ENCODE measurements at places on chromosomes 5 and 9. TPM values are rescaled to one million over a fixed set of nuclear protein-coding genes. Genes with fewer than 3 reads are reported as not detected.

- H3K36me3 ChIP-seq: no peaks in the 10 kb centered on the region
- H3K4me1 ChIP-seq: no peaks in the 10 kb centered on the region
Measured at GRCh38 chr9:130522233-130522808, 57.1 kb upstream of the FUBP3 start.

Gene HDAC3
- 30.3 TPM for total RNA-seq

- H3K4me1 ChIP-seq: no peaks in the 10 kb centered on the region
- DNase-seq: no peak
- H3K27me3 ChIP-seq: no peaks in the 10 kb centered on the region
- H3K27ac ChIP-seq: no peak overlapping the region
Measured at GRCh38 chr5:56871777-56872176, 37.6 kb upstream of the SETD9 start.

Gene ANKRD18B
- total RNA-seq: not detected

DNA sequence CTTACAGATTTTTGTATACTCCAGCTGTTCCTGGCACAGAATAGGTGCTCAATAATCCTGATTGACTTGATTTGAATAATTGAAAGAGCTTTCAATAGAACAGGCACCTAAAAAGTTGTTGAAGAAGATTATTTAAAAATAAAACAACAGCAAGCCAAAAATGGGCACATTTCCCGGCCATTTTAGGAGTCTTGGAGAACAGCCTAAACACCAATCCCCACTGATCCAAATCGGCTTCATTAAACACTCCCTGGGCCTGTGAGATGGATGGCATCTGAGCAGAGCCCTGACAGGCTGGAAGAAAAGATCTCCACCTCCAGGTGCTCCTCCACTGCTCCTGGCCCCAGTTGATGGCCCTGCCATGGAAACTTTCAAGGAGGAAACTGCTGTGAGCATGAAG is 213.3 kb downstream of the MAN2A1 start:
- H3K27ac ChIP-seq: no peak overlapping the region
- no peak overlapping the region for H3K4me3 ChIP-seq
- no peaks in the 10 kb centered on the region for H3K36me3 ChIP-seq
- H3K4me1 ChIP-seq: peaks cover 11% of the 10 kb centered on the region
- H3K27me3 ChIP-seq: no peaks in the 10 kb centered on the region

DNA sequence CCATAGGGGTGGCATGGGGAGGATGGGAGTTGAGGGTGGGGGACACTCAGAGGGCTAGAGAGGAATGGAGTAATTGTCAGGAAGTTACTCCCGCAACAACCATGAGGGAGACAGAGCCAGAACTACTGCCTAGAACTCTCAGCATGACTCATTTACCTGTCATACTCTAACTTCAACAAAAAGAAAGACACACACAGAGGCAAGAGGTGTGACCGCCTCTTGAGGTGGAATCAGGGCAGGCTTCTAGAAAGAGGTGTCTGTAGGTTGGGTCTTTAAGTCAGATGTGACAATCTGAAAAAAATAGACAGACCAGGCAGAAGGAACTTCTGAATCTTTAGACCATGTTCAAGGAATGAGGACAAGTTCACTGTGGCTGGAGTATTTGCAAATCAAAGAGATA is 73.4 kb downstream of the GABBR2 start:
- no peak for DNase-seq
- peaks cover 3% of the 10 kb centered on the region for H3K27me3 ChIP-seq
- no peaks in the 10 kb centered on the region for H3K36me3 ChIP-seq
- H3K27ac ChIP-seq: no peak overlapping the region

- no peak for DNase-seq
- H3K27ac ChIP-seq: no peak overlapping the region
- no peak overlapping the region for H3K4me3 ChIP-seq
- H3K27me3 ChIP-seq: no peaks in the 10 kb centered on the region
Measured at GRCh38 chr5:59562756-59563389, 330.7 kb downstream of the PDE4D start.

DNA sequence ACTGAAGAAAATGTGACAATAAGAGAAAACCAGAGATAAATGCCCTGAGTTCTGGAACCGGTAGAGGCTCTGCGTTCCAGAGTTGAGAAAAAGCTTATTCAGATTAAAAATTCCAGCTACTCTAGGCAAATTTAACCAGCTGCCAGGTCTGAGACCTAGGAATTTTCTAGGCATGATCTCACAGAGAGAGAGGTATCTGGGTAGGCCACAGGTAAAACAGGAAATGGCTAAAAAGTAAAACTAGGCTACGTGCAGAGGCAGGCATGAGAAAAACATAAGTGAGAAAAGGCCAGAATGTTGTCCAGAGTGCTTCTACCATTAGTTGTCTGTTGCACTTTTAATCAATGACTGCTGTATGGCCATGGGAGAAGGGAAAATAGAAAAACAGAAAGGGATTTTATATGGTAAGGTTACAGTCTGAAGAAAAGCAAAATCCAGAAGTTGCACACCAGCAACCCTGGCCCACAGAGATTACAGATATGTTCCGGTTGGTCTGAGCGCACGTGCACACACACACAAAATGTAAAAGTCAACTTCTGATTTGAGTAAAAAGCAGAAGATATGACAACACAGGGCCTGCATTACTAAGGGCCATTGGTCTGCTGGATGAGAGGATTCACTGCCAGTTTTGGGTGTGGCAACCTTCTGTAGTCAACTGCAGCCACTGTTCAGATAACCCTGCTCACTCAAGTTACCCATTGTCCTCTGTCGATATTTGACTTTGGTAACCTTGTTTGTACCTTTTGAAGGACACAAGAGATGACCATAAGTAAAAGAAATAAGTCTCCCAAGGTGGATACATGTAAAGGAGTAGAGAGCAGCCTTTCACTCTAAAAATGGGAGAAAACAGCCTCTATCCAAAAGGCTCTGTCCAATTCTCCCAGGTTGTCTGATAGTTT is 266.0 kb downstream of the DTWD2 start:
- H3K27ac ChIP-seq: no peak overlapping the region
- H3K36me3 ChIP-seq: no peaks in the 10 kb centered on the region
- H3K4me1 ChIP-seq: no peaks in the 10 kb centered on the region
- no peak overlapping the region for H3K4me3 ChIP-seq
- no peak for DNase-seq

Gene PAEP
- total RNA-seq: not detected

- H3K27ac ChIP-seq: peak overlapping the region; percentile 87
- no peaks in the 10 kb centered on the region for H3K36me3 ChIP-seq
- no peaks in the 10 kb centered on the region for H3K27me3 ChIP-seq
- H3K4me1 ChIP-seq: peaks cover 8% of the 10 kb centered on the region
- H3K4me3 ChIP-seq: no peak overlapping the region
- DNase-seq: no peak
Measured at GRCh38 chr5:181186986-181187499, 18.0 kb downstream of the TRIM7 start.

DNA sequence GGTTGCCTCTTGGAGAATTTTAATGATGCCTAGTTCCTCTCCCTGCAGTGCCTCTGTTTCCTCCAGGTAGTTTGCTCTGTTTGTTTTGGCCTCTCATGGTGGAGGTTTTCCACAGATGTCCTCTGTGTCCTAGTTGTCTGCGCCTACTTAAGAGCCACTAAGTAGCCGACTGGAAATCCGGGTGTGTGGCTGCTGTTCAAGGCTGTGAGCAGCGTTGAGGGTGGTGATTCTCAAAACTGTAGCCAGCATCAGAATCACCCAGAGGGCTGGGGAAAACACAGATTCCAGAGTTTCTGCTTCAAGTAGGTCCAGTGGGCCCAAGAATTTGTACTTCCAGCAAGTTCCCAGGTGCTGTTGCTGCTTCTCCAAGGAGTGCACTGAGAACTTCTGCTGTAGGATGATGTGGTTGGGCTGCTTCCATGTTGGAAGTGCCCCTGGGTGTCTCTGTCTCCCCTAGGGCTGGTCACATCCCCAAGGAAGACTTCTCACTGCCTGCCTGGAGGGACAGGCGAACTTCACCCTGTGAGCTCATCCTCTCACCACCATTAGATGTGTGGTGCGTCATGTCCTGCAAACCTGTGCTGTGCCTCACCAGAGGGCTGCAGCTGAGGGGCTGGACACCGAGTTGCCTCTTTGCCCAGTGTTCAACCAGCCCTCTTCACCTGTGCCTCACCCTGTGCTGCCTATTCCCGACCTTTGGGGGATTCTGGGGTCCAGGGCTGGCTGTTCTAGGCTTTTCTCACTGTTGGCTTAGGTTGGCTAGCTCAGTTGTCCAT is 34.8 kb downstream of the SECISBP2 start:
- H3K36me3 ChIP-seq: peaks cover 90% of the 10 kb centered on the region
- no peaks in the 10 kb centered on the region for H3K27me3 ChIP-seq
- H3K27ac ChIP-seq: no peak overlapping the region
- no peak overlapping the region for H3K4me3 ChIP-seq
- no peaks in the 10 kb centered on the region for H3K4me1 ChIP-seq

DNA sequence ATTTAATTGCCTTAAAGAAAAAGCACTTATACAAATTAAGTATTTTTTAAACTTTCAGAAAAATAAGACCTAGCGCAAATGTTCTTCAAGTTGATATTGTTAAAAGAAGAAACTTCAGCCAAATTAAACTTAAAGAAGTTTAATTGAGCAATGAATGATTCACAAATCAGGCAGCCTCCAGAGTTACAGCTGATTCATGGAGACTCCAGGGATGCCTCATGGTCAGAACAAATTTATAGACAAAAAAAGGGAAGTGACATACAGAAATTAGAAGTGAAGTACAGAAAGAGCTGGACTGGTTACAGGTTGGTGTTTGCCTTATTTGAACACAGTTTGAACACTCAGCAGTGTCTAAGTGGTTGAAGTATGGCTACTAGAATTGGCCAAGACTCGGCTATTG is 60.3 kb downstream of the CDKN2A start:
- peaks cover 5% of the 10 kb centered on the region for H3K36me3 ChIP-seq
- H3K27me3 ChIP-seq: no peaks in the 10 kb centered on the region
- H3K27ac ChIP-seq: no peak overlapping the region
- no peak for DNase-seq
- H3K4me3 ChIP-seq: no peak overlapping the region
- no peaks in the 10 kb centered on the region for H3K4me1 ChIP-seq

GRCh38 chr5:15007646-15008045 is 136.1 kb upstream of the ANKH start:
- H3K36me3 ChIP-seq: no peaks in the 10 kb centered on the region
- no peak overlapping the region for H3K4me3 ChIP-seq
- H3K27ac ChIP-seq: peak overlapping the region; percentile 76

GRCh38 chr5:93161661-93162654 is 419.1 kb downstream of the NR2F1-AS1 start:
- H3K4me3 ChIP-seq: no peak overlapping the region
- DNase-seq: no peak
- H3K27me3 ChIP-seq: no peaks in the 10 kb centered on the region

Gene F2RL2
- total RNA-seq: 4.6 TPM

DNA sequence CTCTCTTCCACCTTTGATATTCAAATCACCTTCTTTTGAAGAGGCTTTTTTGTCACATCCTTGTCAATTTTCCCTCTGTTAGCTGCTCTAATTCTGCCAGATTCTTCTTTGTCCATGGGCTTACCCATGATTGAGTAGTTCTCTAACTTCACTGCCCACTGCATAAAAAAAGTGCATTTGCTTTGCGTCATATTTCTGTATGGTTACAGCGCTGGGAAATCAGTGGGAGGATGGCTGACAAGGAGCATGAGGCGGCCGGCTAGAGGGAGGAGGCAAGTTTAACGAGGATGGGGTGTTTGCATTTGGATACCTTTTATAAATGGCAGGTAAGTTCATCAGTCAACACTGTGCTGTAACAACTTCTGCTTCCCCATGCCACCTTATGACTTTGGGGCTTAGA is 116.5 kb upstream of the LHFPL2 start:
- H3K27me3 ChIP-seq: no peaks in the 10 kb centered on the region
- no peak overlapping the region for H3K4me3 ChIP-seq
- no peaks in the 10 kb centered on the region for H3K36me3 ChIP-seq
- no peak overlapping the region for H3K27ac ChIP-seq

DNA sequence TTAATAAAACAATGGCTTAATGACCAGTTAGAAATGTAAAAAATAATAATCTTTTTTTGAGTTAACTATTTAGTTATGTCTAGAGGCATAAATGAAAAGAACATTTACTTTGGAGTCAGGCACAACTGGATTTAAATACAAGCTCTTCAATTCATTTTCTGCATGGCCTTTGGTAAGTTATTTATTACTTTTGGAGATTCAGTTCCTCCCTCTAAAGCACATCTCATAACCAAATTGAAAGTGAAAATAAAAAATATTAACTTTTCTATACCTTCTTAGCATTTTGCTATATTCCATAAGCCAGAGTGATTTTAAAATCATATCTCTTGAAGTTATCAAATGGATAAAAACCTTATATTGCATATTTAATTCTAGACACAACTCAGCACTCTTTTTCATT is 434.9 kb upstream of the SMARCA2 start:
- no peak overlapping the region for H3K4me3 ChIP-seq
- no peak overlapping the region for H3K27ac ChIP-seq
- H3K27me3 ChIP-seq: no peaks in the 10 kb centered on the region
- H3K36me3 ChIP-seq: no peaks in the 10 kb centered on the region

Gene AHRR
- total RNA-seq: 1.3 TPM

Gene CCDC69
- 341 TPM for total RNA-seq

DNA sequence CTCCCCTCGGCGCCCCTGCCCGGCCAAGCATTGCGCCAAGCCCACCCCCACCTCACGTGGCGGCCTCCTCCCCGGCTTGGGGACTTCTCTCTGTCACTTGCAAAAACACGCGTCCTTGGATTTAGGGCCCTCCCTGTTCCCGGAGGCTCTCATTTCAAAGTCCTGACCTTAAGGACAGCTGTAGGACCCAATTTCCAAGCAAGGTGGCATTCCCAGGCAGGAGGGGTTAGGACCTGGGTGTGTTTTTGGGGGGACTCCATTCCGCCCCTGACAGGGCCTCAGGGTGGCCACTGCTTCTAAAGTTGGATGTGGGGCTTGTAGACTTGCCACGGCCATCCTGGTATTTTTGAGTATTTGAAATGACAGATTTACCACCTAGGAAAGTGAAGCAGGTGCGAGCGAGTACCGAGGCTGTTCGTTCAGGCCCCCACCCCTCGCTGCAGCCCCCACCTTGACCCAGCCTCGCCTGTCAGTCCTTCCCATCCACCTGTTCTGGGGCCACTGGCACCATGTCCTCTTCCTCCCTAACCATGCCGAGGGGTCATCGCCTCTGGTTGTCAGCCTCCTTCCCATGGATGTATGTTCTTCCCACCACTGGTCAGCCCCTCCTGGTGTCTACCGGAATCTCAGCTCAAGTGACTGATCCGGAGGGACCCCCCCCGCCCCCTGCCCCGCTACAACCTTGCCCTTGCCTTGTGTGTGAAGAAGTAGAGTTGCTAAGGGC is 52.4 kb downstream of the MRPL36 start:
- H3K36me3 ChIP-seq: no peaks in the 10 kb centered on the region
- no peak overlapping the region for H3K27ac ChIP-seq
- H3K4me1 ChIP-seq: no peaks in the 10 kb centered on the region
- H3K27me3 ChIP-seq: no peaks in the 10 kb centered on the region
- H3K4me3 ChIP-seq: no peak overlapping the region

- no peaks in the 10 kb centered on the region for H3K36me3 ChIP-seq
- no peaks in the 10 kb centered on the region for H3K27me3 ChIP-seq
- H3K4me1 ChIP-seq: peaks cover 31% of the 10 kb centered on the region
Measured at GRCh38 chr5:55582256-55582655, 47.5 kb upstream of the PLPP1 start.
